GM23248 (cell line): ENCODE measurements at places on chromosomes 6 and 20. TPM values are rescaled to one million over a fixed set of nuclear protein-coding genes. Genes with fewer than 3 reads are reported as not detected.
A peak's percentile ranks its signal among the peaks of the same experiment; 100 is the strongest.

GRCh38 chr6:70241991-70242420 lies 60.9 kb downstream of the COL9A1 start:
- peaks cover 7% of the 10 kb centered on the region for H3K27me3 ChIP-seq
- no peak overlapping the region for H3K27ac ChIP-seq
- no peak overlapping the region for H3K4me3 ChIP-seq

DNA sequence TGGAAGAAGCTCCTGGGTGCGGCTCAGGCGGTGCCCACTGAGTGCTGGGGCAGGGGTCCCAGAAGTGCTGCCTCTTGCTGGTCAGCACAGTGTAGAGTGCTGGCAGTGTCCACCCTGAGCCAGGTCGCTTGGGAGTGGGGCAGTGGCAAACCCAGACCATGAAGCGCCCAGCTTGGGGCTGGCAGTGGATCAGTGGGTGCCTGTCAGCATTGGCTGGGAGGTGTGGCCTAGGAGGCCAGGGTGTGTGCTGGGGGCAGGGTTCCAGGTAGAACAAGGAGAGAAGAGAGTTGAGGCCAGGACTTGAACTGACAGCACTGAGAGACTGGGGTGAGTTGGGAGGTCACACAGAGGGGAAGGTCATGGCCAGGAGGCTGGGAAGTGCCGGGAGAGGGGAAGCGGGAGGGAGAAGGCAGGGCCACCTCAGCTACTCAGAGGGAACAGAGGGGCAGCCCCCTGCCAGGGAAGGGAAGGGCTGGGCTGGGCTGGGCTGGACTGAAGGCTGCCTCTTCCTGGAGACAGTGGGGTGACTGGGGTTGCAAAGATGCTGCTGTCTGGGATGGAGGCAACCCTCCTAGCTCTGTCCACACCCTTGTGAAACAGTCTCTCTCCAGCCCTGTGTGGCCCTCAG lies 4.1 kb downstream of the TCEA2 start:
- H3K27me3 ChIP-seq: no peaks in the 10 kb centered on the region
- no peak overlapping the region for H3K4me3 ChIP-seq
- no peak overlapping the region for H3K27ac ChIP-seq
- peaks cover 26% of the 10 kb centered on the region for H3K4me1 ChIP-seq
- DNase-seq: no peak

- peaks cover 8% of the 10 kb centered on the region; the same call in 1 of the 2 replicates for H3K27me3 ChIP-seq
- no peak overlapping the region for H3K4me3 ChIP-seq
- H3K27ac ChIP-seq: no peak overlapping the region
- H3K36me3 ChIP-seq: no peaks in the 10 kb centered on the region
- H3K4me1 ChIP-seq: peaks cover 10% of the 10 kb centered on the region; the same call in 1 of the 2 replicates
These were observed 149.9 kb downstream of the RPS12 start for GRCh38 chr6:132964101-132964867.

GRCh38 chr6:26613201-26613600 lies 16.4 kb downstream of the ABT1 start:
- H3K27ac ChIP-seq: no peak overlapping the region
- no peak for DNase-seq
- H3K36me3 ChIP-seq: no peaks in the 10 kb centered on the region
- no peak overlapping the region for H3K4me3 ChIP-seq
- H3K27me3 ChIP-seq: peaks cover 32% of the 10 kb centered on the region

- no peak overlapping the region for H3K27ac ChIP-seq
- H3K4me3 ChIP-seq: no peak overlapping the region
- DNase-seq: peak; percentile 55
- H3K27me3 ChIP-seq: no peaks in the 10 kb centered on the region
These were observed 15.0 kb downstream of the OR2B3 start for GRCh38 chr6:29071831-29072723.

- H3K27me3 ChIP-seq: no peaks in the 10 kb centered on the region
- H3K4me3 ChIP-seq: no peak overlapping the region
- DNase-seq: no peak
- H3K27ac ChIP-seq: no peak overlapping the region
- H3K4me1 ChIP-seq: no peaks in the 10 kb centered on the region
These were observed 30.4 kb upstream of the MCM9 start for GRCh38 chr6:118965371-118965770.

PLCB4 gene
- total RNA-seq: 9.5 and 10.5 TPM in 2 replicates

TFAP2D gene
- not detected in 2 replicates for total RNA-seq

NRSN1 gene
- not detected in 2 replicates for total RNA-seq
